LNCaP clone FGC (cell line): ENCODE measurements at places on chromosomes 16 and 17.
A peak's percentile ranks its signal among the peaks of the same experiment; 100 is the strongest.

- no peak for DNase-seq
Observed at GRCh38 chr16:31250782-31251384, 8.9 kb upstream of the ITGAM start.

GRCh38 chr17:71237903-71238538 is 882.8 kb upstream of the SOX9 start:
- DNase-seq = peak; percentile 11

GRCh38 chr17:45405250-45406086 is 27.2 kb downstream of the ARHGAP27 start:
- DNase-seq = no peak

DNA sequence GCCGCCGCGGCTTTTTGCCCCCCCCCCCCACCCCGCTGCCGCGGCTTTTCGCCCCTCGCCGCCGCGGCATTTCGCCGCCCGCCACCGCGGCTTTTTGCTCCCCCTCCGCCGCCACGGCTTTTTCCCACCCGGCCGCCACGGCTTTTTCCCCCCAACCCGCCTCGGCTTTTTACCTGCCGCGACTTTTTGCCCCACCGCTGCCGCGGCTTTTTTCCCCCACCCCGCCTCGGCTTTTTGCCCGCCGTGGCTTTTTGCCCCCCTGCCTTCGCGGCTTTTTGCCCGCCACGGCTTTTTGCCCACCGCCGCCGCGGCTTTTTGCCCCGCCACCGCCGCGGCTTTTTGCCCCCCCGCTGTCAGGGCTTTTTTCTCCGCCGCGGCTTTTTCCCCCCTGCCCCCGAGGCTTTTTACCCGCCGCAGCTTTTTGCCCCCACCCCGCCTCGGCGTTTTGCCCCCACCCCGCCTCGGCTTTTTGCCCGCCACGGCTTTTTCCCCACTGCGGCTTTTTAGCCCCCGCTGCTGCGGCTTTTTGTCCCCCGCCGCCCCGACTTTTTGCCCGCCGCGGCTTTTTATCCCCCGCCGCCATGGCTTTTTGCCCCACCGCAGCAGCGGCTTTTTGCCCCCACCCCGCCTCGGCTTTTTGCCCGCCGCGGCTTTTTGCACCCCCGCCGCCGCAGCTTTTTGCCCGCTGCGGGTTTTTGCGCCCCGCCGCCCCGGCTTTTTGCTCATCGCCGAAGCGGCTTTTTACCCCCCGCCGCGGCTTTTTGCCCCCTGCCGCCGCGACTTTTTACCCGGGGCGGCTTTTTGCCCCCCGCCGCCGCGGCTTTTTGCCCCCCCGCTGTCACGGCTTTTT is 527.8 kb upstream of the WSB1 start:
- DNase-seq = no peak

DNA sequence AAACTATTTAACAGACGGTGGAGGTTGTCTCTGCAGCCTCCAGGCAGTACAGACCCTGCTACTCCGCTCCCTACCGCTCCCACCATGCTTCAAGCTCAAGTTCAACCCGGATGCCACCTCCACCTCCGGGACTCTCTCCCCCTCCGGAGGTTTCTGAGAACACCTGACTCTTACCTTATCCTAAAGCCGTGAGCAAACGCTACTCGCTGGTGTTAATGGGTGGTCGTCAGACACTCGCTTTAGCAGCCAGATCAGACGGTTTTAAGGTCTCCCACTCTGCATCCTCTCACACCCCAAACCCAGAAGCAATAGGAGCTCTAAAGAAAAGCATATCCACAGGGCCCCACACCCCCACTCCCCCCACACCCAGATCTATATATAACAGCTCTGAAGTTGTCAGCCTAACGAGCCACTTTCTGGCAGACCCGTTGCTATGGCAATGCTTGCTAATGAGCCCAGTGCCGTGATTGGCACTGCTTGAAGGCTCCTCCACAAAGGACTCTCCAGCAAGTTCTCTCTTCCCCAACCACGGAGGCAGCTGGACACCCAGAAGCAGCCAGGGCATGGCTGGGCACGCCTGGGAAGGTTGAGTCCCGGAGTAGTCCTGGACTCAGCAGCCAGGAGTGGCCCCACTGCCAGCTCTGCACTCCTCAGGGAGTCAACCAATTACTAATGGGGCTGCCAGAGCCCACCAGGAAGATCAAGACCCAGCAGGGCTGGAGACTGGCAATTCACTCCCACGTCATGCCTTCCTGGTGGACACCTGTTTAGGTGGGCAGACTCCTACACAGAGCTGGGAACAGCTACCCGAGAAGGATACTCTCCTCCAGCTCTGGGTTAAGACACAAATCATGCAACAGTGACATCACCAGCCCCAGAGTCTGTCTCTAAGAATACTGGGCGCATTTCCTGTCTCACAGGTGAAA is 121.2 kb upstream of the RCVRN start:
- DNase-seq = no peak

- no peak for DNase-seq
Observed at GRCh38 chr17:44178133-44178532, 7.6 kb downstream of the ASB16 start.

DNA sequence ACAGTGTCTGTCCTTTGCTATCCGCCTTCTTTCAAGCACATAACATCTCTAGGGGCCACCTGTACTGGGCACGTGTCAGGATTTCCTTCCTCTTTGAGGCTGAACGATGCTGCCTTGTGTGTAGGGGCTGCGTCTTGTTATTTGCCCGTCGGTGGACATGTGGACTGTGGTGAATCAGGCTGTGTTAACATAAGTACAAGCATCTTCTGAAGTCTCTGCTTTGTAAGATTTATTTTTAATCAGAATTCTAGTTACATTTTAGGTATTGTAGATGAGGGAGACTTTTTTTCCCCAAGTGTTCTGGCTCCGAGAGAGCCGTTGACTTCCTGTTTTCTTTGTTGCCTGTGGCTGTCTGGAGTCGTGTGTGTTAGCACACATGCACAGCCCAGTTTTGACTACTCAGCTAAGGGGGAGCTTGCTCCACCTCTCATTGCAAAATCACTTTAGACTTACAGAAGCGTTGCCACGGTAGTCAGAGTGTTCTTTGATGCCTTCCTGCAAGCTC is 26.1 kb downstream of the SPG7 start:
- DNase-seq = no peak

DNA sequence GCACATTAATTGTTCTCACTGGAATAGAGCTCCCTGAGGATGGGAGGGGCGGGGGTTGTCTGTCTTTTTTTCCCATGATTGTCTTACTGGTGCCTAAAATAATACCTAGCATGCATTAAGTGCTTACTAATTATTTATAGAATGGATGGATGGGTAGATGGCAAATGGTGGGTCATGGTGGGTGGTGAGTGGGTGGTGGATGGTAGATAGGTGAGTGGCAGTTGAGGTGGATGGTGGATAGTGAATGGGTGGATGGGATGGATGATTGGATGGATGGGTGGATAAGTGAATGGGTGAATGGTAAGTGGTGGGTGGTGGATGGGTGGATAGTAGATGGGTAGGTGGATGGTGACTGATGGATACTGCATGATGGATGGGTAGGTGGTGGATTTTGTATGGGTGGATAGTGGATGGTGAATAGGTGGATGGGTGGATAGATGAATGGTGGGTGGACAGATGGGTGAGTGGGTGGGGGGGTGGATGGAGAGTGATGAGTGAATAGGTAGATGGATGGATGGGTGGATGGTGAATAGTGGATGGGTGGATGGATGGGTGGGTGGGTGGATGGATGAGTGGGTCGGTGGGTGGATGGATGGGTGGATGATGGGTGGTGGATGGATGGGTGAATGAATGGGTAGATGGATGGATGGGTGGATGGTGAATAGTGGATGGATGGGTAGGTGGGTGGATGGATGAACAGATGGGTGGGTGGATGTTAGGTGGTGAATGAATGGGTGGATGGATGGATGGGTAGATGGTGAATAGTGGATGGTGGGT is 51.6 kb downstream of the RBFOX3 start:
- DNase-seq = no peak

DNA sequence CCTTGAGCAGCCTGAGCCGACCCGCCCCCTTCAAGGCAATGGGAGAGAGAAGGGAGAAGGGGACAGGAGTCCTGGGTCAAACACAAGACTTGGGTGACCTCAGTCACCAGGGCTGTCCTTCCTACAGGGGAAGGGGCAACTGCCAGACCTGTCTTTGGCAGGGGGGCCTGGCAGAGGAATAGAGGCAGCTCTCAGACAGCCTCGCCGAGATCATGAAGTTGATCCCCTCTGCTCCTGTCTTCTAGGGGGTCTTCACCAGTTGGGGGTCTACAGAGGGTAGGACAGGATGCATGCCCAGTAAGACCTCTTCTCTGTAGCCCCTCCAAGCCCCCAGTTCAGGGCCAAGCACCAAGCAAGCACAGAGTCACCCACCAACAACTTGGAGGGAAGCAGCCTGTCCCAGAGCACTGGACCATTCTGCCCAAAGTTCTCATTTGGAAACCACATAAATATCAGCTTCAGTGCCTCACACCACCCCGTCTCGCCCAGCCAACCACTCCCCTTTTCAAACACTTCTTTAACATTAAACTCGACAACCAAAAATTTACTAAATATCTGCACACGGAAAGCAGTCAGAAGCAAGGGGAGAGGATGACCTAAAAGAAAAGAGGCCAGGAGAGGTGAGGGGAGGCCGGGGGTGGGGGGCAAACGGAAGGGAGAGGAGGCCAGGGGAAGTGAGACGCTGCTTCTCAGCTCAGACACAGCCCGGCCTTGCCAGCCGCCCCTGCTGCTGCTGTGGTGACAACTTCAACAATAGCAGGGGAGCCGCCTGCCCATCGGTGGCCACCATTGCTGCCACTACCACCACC is 7.7 kb downstream of the DOK4 start:
- DNase-seq = no peak

DNA sequence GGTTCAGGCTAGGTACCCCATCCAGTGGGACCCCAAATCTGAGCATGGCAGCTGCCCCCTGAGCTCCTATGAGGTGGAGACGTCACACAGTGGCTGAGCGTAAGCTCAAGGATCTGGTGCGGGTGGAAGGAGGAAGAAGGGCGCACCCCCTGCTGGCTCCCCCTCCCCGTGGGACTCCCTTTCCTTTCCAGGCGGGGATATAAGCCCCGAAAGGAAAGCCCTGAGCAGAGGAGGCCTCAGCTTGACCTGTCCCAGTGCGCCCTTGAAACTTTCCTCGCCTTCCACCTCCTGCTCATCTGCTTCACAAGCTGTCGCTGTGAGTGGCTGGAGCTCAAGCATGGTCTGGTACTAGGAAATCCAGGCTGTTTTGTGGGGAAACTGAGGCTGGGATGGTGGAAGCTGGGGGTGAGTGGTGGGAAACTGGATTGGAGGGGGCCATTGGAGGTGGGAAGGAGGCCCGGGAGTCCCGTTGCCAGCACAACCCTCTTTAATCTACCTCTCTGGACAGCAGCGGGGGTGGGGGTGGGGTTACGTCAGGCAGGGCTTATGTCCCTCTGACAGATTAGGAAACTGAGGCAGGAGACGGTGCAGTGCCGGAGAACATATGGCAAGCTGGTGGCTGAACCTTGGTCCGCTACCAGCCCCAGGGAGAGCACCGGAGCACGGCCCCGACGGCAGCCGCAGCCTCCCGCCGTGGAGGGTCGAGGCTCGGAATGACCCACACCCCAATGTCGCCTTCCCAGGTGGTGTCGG is 92.3 kb upstream of the TMEM97 start:
- DNase-seq = no peak
